Brain pericyte (primary cell): ENCODE measurements at places on chromosomes 6 and 20.

DNA sequence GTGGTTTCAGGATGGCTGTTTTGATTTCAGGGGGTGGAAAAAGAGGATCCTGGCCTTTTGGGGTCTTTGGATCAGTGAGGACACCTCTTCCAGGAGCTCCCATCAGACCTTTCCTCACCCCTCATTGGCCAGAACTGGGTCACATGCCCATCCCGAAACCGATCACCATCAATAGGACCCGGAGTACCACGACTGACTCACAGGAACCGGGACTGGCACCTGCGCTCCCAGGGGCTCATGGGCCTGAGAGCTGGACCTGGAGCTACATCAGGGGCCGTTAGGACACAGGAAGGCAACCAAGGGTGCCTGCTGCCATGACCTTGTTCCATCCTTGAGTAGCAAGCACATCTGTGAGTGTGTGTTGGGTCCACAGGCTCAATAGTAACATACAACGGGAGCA lies 180.4 kb downstream of the BMP7 start:
- DNase-seq, result no peak

DNA sequence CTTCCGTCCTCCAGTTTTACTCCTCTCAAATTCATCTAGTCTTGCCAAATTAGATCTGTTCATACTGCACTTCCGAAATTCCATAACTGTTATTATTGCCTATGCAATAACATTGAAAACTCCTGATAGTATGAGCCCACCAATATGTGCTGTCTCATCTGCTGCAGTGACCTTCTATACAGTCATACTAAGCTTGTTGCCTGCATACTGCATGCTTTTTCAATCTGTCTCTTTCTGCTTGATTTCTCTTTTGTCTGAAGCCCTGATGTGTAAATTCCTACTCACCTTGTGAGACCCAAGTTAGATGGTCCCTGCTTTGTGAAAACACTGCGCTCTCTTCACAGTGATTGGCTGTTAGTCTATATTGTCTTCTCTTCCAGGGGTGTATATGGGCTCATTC lies 1.1 kb downstream of the TBP start:
- no peak for DNase-seq

DNA sequence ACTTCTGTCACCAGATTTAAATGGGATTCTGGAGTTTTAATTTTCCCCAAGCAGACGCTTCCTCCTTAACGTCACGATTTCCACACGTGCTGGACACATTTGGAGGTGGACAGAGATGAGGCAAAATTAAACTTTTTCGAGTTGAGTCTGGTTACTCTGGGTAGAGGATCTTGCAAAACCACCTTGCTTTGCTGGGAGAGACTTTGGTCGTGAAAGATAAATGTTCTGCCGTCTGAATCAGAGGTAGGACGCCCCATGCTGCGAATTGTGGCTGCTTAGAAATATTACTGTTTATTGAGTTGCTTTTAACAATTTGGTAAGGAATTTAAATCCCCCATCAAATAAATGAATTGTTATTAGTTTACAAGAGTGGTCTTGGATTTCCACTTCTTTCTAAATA lies 46.8 kb downstream of the CTCFL start:
- DNase-seq, result no peak

GRCh38 chr6:81562169-81562568 lies 190.3 kb downstream of the TENT5A start:
- no peak for DNase-seq

GRCh38 chr6:170450916-170451761 lies 102.0 kb downstream of the PSMB1 start:
- no peak for DNase-seq
